ENCODE measurements at places on chromosomes 3 and 15.

DNA sequence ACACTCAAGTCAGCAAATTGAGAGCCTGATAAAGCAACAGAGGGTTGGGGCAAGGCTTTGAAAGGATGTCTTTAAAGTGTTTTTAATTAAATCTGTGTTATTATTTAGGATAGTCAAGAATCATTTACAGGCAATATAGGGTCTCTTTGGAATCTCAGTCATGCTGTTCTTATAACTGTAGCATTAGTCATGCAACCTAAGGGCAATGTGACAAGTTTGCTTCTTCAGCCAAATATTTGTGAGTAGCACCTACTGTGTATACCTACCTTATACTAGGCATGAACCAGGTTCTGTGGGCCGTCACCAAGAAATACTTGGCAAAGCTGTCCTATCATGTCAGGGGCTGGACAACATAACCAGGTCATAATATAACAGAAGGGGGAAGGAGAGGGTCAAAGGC, 184.6 kb upstream of the TRIM42 start:
- no peaks in the 10 kb centered on the region for H3K27me3 ChIP-seq
- H3K27ac ChIP-seq: no peak overlapping the region
- H3K4me3 ChIP-seq: no peak overlapping the region
- H3K36me3 ChIP-seq: no peaks in the 10 kb centered on the region
- no peak for DNase-seq

DNA sequence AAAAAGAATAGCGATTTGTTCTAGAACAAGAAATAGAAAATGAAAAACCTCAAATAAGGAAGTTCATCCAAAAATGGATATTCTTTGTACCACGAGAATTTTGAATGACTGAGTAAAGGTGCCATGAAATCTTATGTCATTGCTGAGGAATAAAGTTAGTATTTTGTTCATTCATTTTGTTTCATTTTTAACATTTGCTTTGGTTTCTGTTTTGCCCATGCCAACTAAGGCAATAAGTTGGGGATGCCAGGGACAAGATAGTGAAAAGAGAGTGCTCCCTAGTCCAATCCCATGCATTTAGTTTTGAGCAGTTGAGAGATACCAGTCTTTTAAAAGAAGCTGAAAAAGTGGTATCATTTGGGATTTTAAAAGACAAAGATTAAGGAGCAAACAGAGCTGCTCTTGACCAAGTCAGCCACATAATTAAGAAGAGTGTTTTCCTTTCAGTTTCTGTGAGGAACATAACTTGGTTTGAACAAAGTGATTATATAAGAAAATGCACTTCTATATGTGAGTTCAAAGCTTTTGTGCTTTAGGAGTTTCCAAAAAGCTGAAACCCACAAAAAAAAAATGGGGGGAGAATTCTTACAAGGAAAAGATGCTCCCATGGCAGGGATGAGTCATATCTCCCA, 201.4 kb downstream of the PLOD2 start:
- no peaks in the 10 kb centered on the region for H3K27me3 ChIP-seq
- no peaks in the 10 kb centered on the region for H3K4me1 ChIP-seq
- H3K4me3 ChIP-seq: no peak overlapping the region
- DNase-seq: no peak
- H3K27ac ChIP-seq: no peak overlapping the region

DNA sequence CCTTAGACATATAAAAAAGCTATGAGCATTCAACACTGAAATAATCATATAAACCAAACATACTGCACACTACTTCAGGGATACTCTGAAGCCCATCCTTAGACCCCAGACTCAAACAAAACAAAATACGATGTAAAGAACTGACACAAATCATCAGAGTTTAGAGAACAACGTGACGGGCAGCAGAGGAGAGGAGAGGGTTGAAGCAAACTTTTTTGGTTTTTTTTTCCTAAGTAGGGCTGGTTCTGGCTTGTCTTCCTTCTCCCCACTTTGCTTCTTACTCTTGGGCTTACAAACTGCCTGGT, 34.7 kb downstream of the GAP43 start:
- H3K36me3 ChIP-seq: no peaks in the 10 kb centered on the region
- H3K4me3 ChIP-seq: peak overlapping the region; percentile 82
- H3K27me3 ChIP-seq: no peaks in the 10 kb centered on the region
- peaks cover 22% of the 10 kb centered on the region for H3K4me1 ChIP-seq
- DNase-seq: no peak

DNA sequence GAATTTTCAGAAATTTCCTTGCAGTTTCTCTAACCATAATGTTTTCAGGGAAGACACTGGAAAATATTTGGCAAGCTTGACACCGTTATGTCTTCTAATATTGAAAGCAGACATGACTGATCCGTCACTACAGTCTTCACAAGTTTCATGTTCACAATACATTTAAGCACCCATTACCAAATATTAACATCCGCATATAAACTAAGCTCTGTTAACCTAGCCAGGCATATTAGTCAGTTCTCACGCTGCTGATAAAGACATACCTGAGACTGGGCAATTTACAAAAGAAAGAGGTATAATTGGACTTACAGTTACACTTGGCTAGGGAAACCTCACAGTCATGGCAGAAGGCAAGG, 162.7 kb upstream of the LYSMD4 start:
- no peaks in the 10 kb centered on the region for H3K4me1 ChIP-seq
- H3K36me3 ChIP-seq: no peaks in the 10 kb centered on the region
- no peak overlapping the region for H3K4me3 ChIP-seq
- no peak overlapping the region for H3K27ac ChIP-seq

- no peak for DNase-seq
- H3K36me3 ChIP-seq: no peaks in the 10 kb centered on the region
- H3K4me1 ChIP-seq: no peaks in the 10 kb centered on the region
- no peak overlapping the region for H3K27ac ChIP-seq
- no peak overlapping the region for H3K4me3 ChIP-seq
Observed at GRCh38 chr3:131178710-131179375, 152.2 kb downstream of the NEK11 start.

DNA sequence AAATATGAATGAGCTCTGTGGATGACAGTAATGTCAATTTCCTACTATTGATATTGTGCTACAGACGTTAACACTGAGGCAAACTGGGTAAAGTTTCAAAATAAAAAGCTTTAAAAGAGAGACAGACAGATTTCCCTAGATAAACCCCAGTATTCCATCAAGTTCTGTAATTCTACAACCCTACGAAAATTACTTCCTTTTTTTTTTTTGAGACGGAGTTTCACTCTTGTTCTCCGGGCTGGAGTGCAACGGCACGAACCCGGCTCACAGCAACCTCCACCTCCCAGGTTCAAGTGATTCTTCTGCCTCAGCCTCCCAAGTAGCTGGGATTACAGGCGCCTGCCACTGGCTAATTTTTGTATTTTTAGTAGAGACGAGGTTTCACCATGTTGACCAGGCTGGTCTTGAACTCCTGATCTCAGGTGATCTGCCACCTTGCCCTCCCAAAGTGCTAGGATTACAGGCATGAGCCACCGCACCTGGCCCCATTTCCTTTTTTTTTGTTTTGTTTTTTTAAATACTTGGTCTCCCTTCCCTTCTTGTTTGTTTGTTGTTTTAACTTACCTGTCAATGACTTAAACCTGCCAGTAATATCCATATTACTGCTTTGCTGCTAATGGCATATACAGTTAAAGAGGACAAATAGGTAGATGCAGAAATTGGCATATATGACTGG, 57.2 kb downstream of the CBLB start:
- no peak for DNase-seq
- H3K4me3 ChIP-seq: no peak overlapping the region
- no peaks in the 10 kb centered on the region for H3K27me3 ChIP-seq
- peaks cover 17% of the 10 kb centered on the region for H3K4me1 ChIP-seq

DNA sequence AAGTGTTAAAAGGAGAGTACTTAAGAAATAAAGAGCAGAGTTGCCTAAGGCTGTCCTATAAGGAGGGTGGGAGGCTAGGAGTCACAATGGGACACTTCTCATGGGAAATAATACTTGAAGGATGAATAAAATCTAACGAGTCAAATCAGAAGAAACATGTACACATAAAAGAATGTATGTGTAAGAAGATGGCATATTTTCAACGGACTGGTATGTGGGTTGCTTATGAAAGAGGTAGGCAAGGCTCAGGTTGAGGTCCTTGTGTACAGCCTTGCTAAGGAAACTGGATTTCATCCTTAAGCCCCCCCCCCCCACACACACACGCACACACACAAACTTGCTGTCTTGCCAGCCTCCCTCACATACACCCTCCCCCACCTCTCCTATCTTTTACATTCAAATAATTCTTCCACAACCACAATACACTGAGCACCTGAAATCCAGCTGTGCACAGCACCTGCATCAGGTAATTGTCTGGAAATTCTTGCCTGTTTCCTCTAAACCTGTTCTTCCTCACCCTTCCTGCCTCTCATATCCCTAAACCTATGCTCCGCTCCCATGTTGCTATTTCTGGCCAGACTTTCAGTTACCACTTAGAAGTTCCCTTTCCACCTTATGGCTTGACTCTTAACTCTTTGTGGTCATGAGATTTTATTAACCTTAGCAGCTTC, 79.2 kb downstream of the FMN1 start:
- H3K27ac ChIP-seq: no peak overlapping the region
- no peaks in the 10 kb centered on the region for H3K36me3 ChIP-seq
- no peaks in the 10 kb centered on the region for H3K4me1 ChIP-seq

DNA sequence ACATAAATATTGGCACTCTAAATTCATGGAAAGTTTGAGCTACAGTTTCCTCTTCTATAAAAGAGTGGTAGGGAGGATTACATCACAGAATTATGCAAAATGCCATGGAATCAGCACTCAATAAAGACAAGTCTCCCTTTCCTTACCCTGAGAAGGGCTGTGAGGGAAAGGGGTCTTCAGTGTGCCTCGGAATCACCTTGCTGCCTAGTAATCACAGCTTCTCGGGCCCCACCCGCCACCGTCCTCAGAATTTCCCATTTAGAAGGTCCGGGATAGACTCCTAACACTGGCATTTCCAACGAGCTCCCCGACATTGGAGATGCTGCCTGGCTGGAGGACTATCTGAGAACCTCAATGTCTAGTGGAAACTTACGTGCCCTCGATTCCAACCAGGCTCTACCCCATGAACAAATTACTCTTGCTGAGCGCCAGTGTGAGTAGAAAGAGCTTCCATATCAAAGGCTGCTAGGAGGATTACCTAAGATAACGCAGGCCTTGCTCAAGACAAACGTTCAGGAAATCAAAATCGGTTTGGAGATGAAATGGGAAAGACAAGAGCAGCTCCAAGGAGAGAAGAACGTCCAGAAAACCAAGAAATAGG, 92.1 kb upstream of the CHD2 start:
- peak overlapping the region; percentile 66 for H3K4me3 ChIP-seq
- DNase-seq: no peak

- H3K36me3 ChIP-seq: no peaks in the 10 kb centered on the region
- DNase-seq: no peak
- no peaks in the 10 kb centered on the region for H3K4me1 ChIP-seq
- no peaks in the 10 kb centered on the region for H3K27me3 ChIP-seq
- H3K4me3 ChIP-seq: no peak overlapping the region
- H3K27ac ChIP-seq: no peak overlapping the region
Observed at GRCh38 chr15:62781081-62781497, 261.5 kb upstream of the TPM1 start.

DNA sequence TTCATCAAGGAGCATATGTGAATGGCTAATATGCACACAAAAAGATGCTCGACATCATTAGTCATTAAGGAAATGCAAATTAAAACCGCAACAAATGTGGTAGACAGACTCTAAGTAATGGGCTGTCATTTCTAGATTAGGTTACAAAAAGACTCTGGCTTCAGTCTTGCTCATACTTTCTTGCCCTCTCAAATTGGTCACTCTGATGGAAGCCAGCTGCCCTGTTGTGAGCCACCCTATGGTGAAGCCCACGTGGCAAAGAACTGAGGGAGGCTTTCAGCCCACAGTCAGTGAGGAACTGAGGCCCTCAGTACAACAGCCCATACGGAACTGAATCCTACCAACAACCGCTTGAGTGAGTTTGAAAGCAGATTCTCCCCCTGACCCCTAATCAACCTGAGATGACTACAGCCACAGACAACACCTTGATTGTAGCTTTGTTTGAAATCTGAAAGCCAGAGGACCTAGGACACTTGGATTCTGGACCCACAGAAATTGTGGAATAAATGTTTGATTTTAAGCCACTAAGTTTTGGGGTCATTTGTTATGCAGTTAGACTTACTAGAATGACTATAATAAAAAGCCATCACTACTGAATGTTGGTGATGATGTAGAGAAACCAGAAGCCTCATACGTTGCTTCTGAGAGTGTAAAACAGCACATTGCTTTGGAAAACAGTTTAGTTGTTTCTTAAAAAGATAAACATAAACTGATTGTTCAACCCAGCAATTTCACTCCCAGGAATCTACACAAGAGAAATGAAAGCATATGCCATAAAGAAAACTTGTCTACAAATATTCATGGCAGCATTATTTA, 45.7 kb downstream of the EHHADH start:
- H3K36me3 ChIP-seq: no peaks in the 10 kb centered on the region
- no peaks in the 10 kb centered on the region for H3K4me1 ChIP-seq
- no peaks in the 10 kb centered on the region for H3K27me3 ChIP-seq
- DNase-seq: no peak

GRCh38 chr15:61299075-61299763, 70.1 kb upstream of the RORA start:
- H3K4me1 ChIP-seq: no peaks in the 10 kb centered on the region
- H3K27me3 ChIP-seq: no peaks in the 10 kb centered on the region
- H3K27ac ChIP-seq: no peak overlapping the region
- H3K36me3 ChIP-seq: no peaks in the 10 kb centered on the region

- no peaks in the 10 kb centered on the region for H3K4me1 ChIP-seq
- no peak overlapping the region for H3K27ac ChIP-seq
- no peaks in the 10 kb centered on the region for H3K36me3 ChIP-seq
- H3K27me3 ChIP-seq: no peaks in the 10 kb centered on the region
Observed at GRCh38 chr3:189286188-189286587, 114.4 kb downstream of the TPRG1 start.

- no peak overlapping the region for H3K4me3 ChIP-seq
- DNase-seq: no peak
- no peaks in the 10 kb centered on the region for H3K36me3 ChIP-seq
- no peaks in the 10 kb centered on the region for H3K4me1 ChIP-seq
Observed at GRCh38 chr15:81957698-81958097, 88.1 kb downstream of the MEX3B start.

- no peak overlapping the region for H3K27ac ChIP-seq
- peaks cover 15% of the 10 kb centered on the region for H3K4me1 ChIP-seq
Observed at GRCh38 chr3:179016979-179017670, 54.5 kb downstream of the ZMAT3 start.

- no peaks in the 10 kb centered on the region for H3K36me3 ChIP-seq
- DNase-seq: no peak
- H3K27ac ChIP-seq: peak overlapping the region; percentile 60
- no peaks in the 10 kb centered on the region for H3K27me3 ChIP-seq
Observed at GRCh38 chr3:151265166-151265565, 13.2 kb downstream of the P2RY14 start.

DNA sequence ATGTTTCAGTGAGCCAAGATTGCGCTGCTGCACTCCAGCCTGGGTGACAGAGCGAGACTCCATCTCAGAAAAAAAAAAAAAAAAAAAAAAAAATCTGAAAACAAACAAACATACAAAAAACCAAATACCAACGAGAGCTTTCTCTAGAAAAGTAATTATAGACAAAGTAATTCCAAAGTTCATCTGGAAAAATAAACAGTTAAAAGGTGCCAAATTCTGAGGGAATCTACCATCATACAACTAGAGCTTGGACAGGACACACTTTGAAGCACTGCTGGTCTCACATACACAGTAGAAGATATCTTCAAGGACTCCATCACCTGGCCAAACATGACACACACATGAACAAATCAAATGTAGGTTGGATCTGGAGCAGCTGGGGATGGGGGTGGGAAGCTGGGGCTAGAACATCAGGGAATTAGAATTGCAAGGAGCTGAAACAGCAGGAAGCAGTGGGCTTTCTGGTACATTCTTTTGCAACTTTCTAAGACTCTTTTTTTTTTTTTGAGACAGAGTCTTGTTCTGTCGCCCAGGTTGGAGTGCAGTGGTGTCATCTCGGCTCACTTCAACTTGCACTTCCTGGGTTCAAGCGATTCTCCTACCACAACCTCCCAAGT, 41.1 kb upstream of the CTSH start:
- DNase-seq: no peak
- peaks cover 43% of the 10 kb centered on the region for H3K4me1 ChIP-seq
- H3K27me3 ChIP-seq: no peaks in the 10 kb centered on the region
- no peak overlapping the region for H3K27ac ChIP-seq
- no peak overlapping the region for H3K4me3 ChIP-seq
- H3K36me3 ChIP-seq: no peaks in the 10 kb centered on the region

Data from sigmoid colon (tissue), 7 donors.